Breast epithelium (tissue), 4 donors: ENCODE measurements at places on chromosomes 11 and 22.
A peak's percentile ranks its signal among the peaks of the same experiment; 100 is the strongest.

DNA sequence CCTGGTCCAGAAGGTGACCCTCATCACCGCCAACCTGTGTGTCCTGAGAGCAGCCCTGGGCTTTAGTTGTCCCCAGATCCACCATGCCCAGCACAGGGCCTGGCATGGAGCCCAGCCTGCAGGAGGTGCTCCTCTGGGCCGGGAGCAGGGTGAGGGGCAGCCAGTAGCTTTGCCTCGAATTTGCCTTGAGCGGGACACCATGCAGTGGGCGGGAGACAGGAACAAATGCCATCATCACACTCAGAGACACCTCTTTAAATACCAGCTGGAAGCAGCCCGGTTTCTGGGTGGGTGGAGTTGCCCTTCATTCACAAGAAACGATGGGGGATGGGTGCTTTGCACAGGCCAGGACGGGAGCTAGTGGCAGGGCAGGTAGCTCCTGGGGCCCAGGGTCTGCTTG, 19.3 kb downstream of the FLRT1 start:
- DNase-seq = no peak

- no peak for DNase-seq
Measured at GRCh38 chr11:107413352-107413751, 44.3 kb downstream of the CWF19L2 start.

DNA sequence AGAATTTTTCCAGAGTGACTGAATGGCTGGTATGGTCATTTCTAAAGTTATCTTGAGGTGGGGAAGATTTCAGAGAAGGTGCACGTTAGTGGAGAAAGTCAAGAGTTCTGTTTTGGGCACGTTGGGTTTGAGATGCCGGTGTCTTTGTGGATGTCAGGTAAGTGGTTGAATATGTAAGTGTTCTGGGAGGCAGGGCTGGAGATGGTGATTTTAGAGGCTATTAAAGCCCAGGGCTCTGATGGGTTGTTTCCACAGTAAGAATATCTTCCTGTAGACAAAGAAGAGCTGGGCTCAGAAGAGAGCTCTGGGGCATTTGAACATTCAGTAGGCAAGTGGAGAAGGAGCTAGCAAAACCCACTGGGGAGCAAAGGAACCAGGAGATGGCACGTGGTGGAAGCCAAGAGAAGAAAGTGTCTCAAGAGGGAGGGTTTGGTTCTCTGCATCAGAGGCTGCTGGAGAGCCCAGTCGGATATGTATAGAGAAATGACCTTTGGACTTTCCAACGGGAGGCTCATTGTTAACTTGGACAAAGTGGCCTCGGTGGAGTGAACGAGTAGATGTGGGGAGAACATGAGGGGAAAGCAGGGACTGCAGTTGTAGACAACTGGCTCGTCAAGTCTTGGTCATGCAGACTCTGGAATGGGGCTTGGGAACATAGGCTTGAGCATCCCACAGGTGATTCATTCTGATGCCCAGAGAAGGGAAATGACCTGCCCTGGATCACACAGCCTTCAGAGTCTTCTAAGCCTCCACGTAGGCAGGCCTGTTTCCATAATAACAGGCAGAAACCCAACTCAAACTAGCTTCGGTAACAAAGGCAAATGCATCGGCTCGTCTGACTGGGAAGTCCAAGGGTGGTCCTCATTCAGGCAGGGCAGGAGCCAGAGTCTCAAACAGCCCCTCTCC, 98.4 kb upstream of the PARVA start:
- no peak for DNase-seq

DNA sequence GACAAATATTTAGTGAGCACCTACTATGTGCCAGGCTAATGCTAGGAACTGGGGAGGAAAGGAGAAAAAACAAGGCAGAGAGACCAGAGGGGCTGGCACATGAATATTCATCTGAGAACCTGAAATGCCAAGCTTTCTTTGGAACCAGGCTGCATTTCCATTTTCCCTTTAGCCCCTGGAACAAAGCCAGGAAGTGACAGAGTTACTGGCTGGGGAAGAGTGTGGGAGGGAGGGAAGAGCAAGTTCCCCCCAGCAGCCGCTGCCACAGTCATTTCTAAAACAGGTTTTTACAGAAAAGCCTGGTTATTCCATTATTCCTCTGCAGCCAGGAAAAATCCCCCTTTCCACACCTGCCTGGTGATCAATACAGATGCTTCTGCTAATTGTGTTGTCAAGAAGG, 97.0 kb downstream of the SPON1 start:
- DNase-seq = peak; percentile 38

DNA sequence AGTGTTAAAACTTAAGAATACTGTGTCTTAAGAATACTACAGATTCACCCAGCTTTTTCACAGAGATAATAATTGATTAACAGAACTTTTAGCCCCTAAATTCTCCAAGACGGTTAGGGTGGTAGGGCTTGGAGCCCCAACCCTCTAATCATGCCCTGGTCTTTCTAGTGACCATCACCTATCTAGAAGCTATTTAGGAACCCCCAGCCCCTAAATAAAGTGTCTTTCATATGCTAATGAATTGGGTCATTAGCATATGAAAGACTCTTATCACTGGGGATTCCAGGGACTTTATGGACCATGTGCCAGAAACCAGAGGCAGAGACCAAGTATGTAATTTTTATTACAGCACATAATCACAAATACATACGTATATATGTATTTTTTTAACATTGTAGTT, 999.7 kb upstream of the RAG2 start:
- DNase-seq = no peak
